Activated CD8-positive, alpha-beta T cell treated with anti-CD3 and anti-CD28 coated beads, Interleukin-2, amount 10 ng/mL, durations not matched to agents 7 days and 5 days (primary cell): ENCODE measurements at places on chromosomes 12 and 14.

DNA sequence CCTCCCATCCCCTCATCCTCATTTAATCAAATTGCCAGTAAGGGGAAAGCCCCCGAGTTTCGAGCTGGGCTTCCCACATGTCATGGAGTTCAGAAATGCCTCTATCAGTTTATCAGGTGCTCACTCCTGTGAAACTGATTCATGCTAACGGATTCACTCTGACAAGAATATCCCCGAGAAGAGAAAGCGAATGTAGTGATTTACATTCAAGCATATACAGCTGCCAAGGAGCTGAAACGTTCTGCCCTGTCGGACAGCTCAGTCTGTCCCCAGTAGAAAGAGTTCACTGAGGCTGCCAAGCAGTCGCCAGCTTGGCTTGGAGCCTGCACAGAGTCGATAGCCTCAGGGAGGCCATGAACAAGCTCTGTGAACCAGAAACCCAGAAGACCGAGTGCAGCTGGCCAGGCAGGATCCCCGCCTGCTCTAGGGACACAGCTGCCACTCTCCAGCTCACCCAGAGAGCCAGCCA is 88.4 kb downstream of the TMCC3 start:
- no peak overlapping the region for H3K27ac ChIP-seq
- peaks cover 25% of the 10 kb centered on the region for H3K27me3 ChIP-seq
- no peaks in the 10 kb centered on the region for H3K36me3 ChIP-seq
- DNase-seq: no peak
- H3K4me3 ChIP-seq: no peak overlapping the region
- no peaks in the 10 kb centered on the region for H3K4me1 ChIP-seq

DNA sequence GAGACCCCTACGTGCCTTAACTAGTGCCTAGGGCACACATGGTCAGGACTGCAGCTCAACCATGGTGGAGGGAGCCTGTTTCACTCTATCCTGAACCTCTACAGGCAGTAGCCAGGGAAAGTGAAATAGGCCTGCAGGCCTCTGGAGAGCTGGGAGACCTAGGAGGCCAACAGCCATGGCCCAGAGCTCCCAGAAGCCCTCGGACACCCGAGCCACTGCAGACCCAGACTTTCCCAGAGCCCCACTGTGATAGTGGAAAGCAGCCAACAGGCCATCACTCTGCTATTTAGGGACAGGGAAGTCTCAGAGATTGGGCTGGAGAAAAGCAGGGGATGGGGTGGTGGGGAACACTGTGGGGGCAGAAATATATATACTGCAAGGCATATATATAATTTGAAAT is 56.5 kb upstream of the ZFP36L1 start:
- no peak overlapping the region for H3K27ac ChIP-seq
- no peaks in the 10 kb centered on the region for H3K36me3 ChIP-seq
- DNase-seq: no peak
- peaks cover 3% of the 10 kb centered on the region for H3K4me1 ChIP-seq
- H3K27me3 ChIP-seq: no peaks in the 10 kb centered on the region
- no peak overlapping the region for H3K4me3 ChIP-seq

DNA sequence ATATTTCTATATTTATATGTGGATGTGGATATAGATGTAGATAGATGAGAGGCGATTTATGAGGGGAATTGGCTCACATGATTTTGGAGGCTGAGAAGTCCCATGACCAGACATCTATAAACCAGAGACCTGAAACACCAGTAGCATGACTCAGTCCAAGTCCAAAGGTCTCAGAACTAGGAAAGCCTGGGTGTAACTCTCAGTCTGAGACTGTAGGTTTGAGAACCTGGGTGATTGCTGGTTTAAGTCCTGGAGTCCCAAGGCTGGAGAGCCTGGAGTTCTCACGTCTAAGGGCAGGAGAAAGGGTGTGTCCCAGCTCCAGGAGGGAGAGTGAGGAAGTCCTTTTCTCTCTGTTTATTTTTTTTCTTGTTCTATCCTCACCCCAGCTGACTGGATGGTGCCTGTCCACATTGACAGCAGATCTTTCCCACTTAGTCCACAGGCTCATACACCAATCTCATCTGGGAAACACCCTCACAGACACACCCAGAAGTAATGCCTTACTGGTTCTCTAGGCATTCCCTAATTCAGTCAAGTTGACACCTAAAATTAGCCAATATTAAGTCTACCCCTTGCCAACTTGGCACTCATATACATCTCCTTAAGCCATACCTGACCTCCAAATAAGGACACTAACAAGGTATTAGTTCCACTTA is 45.4 kb downstream of the EMP1 start:
- DNase-seq: no peak
- no peak overlapping the region for H3K4me3 ChIP-seq
- peaks cover 25% of the 10 kb centered on the region for H3K27me3 ChIP-seq
- H3K4me1 ChIP-seq: no peaks in the 10 kb centered on the region

GRCh38 chr12:118611295-118611694 is 234.9 kb downstream of the SUDS3 start:
- no peaks in the 10 kb centered on the region for H3K36me3 ChIP-seq
- no peak overlapping the region for H3K4me3 ChIP-seq
- no peaks in the 10 kb centered on the region for H3K27me3 ChIP-seq
- DNase-seq: no peak
- no peak overlapping the region for H3K27ac ChIP-seq
- no peaks in the 10 kb centered on the region for H3K4me1 ChIP-seq

DNA sequence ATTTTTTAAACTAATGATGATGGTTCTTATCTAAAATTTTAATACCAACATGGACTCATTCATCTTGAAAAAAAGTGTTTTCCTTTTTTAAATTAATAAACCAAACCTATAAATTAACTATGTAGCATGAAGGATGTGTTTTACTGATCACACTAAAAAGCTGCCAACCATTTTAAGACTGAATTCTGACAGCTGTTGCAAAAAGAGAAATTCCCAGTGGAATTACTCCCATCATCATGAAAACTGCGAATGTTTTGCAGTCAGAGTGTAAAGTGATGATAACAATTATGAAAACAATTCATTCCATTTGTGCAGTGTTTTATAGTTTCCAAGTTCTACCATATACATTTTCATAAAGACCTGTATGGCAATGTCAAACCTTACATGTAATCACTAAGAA is 232.8 kb downstream of the SLC2A13 start:
- H3K36me3 ChIP-seq: no peaks in the 10 kb centered on the region
- no peak overlapping the region for H3K27ac ChIP-seq
- no peaks in the 10 kb centered on the region for H3K4me1 ChIP-seq
- no peaks in the 10 kb centered on the region for H3K27me3 ChIP-seq
- no peak overlapping the region for H3K4me3 ChIP-seq

GRCh38 chr14:99125113-99125512 is 146.9 kb downstream of the BCL11B start:
- H3K36me3 ChIP-seq: no peaks in the 10 kb centered on the region
- H3K4me3 ChIP-seq: no peak overlapping the region
- no peak overlapping the region for H3K27ac ChIP-seq
- DNase-seq: no peak

GRCh38 chr12:50916292-50916691 is 36.1 kb upstream of the HIGD1C start:
- H3K27ac ChIP-seq: no peak overlapping the region
- DNase-seq: no peak
- H3K4me1 ChIP-seq: peaks cover 16% of the 10 kb centered on the region
- H3K4me3 ChIP-seq: no peak overlapping the region
- H3K27me3 ChIP-seq: peaks cover 3% of the 10 kb centered on the region

DNA sequence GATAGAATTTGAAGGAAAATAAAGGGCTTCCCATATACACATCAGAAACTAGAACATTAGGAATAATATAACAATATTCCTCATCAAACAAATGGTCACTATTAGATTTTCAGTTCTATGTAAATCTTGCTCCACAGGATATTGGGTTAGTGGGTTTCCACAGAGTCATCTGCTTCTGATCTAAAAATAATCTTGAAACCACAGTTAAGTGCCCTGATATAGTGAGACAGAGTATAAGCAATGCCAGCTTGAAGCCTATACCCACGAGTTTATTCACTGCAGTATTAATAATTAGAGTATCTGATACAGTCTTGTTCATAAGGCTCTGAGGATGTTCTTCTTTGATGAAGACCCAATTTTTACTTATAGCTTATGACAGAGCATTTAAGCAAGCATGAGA is 74.5 kb upstream of the ATF7IP start:
- H3K4me1 ChIP-seq: peaks cover 6% of the 10 kb centered on the region
- H3K4me3 ChIP-seq: no peak overlapping the region
- no peak overlapping the region for H3K27ac ChIP-seq
- H3K27me3 ChIP-seq: no peaks in the 10 kb centered on the region

DNA sequence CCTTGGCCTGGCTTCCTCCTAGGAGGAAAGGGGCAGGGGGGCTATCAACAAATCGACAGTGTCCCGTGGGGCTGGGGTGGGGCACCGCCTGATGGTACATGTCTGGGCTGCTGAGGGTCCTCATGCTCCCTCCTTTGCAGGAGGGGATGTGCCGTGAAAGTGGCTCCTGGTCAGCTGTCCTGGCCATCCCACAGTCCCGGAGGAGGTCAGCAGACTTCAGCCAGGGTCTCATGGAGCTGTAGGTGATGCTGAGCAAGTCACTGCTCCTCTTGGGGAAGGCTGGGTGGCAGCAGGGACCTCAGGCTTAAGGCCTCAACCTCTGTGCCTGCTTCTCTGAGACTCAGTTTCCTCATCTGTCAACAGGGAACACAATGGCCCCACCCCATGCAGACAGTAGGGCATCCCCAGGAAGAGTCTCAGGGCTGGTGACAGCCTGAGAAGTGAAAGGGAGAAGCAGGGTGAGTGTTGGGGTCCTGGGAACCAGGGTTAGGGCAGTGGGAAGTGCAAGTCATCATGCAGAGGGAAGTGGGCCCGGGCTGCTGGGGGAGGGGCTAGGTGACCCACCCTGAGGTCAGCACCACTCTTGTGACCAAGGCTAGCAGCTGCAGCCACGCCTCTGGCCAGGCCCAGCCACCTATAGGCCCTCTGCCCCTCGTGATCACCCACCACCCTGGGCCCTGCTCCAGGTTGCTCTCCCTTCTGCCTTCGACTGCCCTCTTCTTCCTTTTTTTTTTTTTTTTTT is 4.4 kb upstream of the TNFAIP2 start:
- no peak overlapping the region for H3K4me3 ChIP-seq
- H3K27ac ChIP-seq: no peak overlapping the region
- H3K4me1 ChIP-seq: peaks cover 11% of the 10 kb centered on the region
- H3K27me3 ChIP-seq: peaks cover 13% of the 10 kb centered on the region
- no peaks in the 10 kb centered on the region for H3K36me3 ChIP-seq

DNA sequence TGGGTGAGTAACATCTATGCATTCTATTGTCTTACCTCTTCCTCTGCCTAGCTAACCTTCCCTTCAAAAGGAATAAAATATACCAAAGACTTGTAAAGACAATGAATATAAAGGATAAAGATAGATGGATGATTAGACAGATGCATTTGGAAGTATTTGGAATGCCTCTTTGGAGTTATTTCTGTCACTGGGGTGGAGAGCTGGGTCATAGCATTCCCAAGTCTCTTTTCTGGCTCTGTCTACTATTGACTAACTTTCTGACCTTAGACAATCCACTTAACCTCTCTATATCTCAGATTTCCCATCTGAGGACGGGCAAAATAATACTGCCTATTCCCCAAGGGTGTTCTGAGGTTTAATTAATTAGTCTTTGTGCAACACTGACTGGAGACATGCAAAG is 517.4 kb downstream of the DIO2 start:
- no peak overlapping the region for H3K27ac ChIP-seq
- H3K27me3 ChIP-seq: no peaks in the 10 kb centered on the region
- H3K4me1 ChIP-seq: no peaks in the 10 kb centered on the region
- no peak for DNase-seq
- no peaks in the 10 kb centered on the region for H3K36me3 ChIP-seq

- H3K4me3 ChIP-seq: no peak overlapping the region
- H3K4me1 ChIP-seq: no peaks in the 10 kb centered on the region
- no peak overlapping the region for H3K27ac ChIP-seq
These were observed 16.2 kb upstream of the KCNK13 start for GRCh38 chr14:90045616-90046015.

DNA sequence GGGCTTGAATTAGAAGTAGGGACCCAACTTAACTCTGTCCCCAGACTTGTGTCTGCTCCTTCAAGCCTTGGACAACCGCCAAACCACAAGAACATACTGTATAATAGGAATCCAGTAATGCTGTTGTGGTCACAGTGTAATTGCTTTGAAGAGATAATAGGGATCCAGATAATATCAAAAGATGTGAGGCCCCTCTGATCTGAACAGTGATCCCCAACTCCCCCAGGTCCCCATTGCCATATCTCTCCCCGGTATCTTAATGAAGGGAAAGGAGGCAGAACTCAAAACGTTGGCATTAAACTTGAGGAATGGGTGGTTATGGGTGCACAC is 8.5 kb upstream of the PLEKHH1 start:
- no peak overlapping the region for H3K4me3 ChIP-seq
- H3K36me3 ChIP-seq: no peaks in the 10 kb centered on the region
- peaks cover 56% of the 10 kb centered on the region for H3K27me3 ChIP-seq
- DNase-seq: no peak

GRCh38 chr14:70045844-70046535 is 142.8 kb downstream of the SLC8A3 start:
- H3K36me3 ChIP-seq: no peaks in the 10 kb centered on the region
- no peak overlapping the region for H3K4me3 ChIP-seq
- DNase-seq: no peak
- H3K27ac ChIP-seq: no peak overlapping the region

DNA sequence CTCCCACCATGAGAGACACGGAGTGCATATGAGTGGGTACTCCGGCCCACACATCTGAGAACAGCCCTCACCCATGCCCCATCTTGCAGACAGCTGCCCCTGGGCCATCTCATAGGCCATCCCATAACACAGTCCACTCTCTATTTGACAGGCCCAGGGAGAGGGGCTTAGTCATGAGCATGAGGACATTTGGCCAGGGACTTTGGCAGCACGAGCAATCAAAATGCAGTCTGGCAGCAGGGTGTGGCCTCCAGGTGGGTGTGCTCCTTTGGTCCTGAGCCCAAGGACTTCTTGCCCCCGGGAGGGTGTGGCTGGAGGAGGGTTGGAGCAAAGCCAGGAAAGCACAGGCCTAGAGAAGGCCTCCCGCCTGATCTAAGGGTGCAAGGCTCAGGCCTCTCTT is 25.6 kb downstream of the EMP1 start:
- DNase-seq: no peak
- H3K27me3 ChIP-seq: peaks cover 38% of the 10 kb centered on the region
- no peaks in the 10 kb centered on the region for H3K4me1 ChIP-seq
- H3K36me3 ChIP-seq: no peaks in the 10 kb centered on the region
- no peak overlapping the region for H3K27ac ChIP-seq

GRCh38 chr12:9509464-9510161 is 98.1 kb downstream of the KLRB1 start:
- H3K4me3 ChIP-seq: no peak overlapping the region
- no peak overlapping the region for H3K27ac ChIP-seq
- DNase-seq: no peak
- no peaks in the 10 kb centered on the region for H3K36me3 ChIP-seq
- H3K27me3 ChIP-seq: no peaks in the 10 kb centered on the region
- H3K4me1 ChIP-seq: peaks cover 14% of the 10 kb centered on the region

GRCh38 chr14:68795597-68796417 is 2.9 kb upstream of the ZFP36L1 start:
- H3K4me3 ChIP-seq: peak overlapping the region; percentile 87
- peaks cover 35% of the 10 kb centered on the region for H3K36me3 ChIP-seq
- H3K4me1 ChIP-seq: peaks cover 41% of the 10 kb centered on the region

DNA sequence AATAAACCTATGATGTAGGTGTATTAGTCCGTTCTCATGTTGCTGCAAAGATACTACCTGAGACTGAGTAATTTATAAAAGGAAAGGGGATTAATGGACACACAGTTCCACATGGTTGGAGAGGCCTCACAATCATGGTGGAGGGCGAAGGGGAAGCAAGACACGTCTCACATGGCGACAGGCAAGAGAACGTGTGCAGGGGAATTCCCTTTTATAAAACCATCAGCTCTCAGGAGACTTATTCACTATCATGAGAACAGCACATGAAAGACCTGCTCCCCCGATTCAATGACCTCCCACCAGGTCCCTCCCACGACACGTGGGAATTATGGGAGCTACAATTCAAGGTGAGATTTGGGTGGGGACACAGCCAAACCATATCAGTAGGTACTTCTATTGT is 58.7 kb upstream of the DICER1 start:
- H3K27ac ChIP-seq: no peak overlapping the region
- DNase-seq: no peak
- no peaks in the 10 kb centered on the region for H3K36me3 ChIP-seq
- no peaks in the 10 kb centered on the region for H3K4me1 ChIP-seq
